ENCODE measurements at places on chromosomes 12 and 14.

DNA sequence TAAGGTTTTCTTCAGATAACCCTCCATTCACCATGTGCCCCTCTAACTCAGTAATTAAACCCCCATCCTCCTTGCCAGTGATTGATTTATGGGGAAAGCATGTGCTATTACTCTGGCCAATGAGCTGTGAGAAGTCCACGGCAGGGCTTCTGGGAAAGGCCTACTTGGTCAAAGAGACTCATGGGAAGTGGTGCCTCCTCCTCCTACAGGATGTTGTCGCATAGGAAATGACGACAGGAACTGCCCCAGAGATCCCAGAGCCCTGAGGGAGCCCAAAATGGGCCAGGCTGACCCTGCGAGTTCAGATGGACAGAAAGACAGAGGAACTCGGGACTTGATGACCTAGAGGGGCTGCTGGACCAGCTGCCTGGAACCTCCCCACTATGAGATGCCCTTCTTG, 938.1 kb upstream of the TMEM132C start:
- DNase-seq, result no peak

DNA sequence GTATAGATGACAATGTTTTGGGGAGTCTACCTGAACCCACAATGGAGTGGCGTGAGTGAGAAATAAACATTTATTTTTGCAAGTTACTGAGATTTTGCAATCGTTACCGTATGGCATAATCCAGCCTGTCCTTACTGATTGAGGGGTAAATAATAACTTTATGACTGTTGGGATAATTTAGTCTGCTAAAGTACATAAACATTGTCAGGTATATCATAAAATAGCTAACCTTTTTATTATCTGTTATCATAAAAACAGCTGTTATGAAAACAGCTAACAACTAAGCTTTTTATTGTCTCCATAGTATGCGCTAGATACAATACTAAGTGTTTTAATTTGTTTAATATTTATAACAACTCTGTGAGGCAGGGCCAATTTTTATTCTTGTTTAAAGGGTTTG, 10.3 kb downstream of the ACSS3 start:
- no peak for DNase-seq

GRCh38 chr14:67474366-67474765, 14.2 kb downstream of the TMEM229B start:
- no peak for DNase-seq

- no peak for DNase-seq
Measured at GRCh38 chr12:78146365-78146772, 315.7 kb downstream of the NAV3 start.

- DNase-seq, result no peak
Measured at GRCh38 chr12:102043928-102044327, 17.9 kb downstream of the WASHC3 start.

DNA sequence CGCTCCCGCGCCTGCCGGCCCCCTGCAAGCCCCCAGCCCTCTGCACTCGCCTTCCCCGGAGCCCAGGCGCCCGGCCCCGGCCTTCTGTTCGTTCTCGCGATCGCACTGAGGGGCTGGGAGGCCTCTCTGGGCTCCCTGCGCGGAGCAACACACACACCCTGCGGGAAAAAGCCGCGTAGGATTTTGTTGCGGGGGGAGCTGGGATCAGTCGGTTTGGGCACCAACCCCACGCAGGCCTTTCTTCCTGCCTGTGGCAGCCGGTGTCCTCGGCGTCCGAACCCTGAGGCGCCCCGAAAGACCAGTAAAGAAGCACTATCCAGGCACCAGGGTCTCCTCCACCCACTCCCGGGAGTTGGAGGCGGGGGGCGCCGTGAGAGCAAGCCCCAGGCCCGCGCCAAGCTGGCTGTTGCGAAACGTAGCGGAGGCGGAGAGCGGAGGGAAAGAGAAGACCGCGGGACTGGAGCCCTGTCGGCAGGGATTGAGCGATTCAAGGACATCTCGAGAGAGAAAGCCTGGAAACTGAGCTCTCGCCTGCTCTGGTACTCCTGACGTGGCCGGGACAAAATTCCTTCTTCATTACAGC, 1.9 kb upstream of the HOXC5 start:
- DNase-seq, result no peak

GRCh38 chr12:64007853-64008252, 163.4 kb downstream of the SRGAP1 start:
- DNase-seq, result no peak

DNA sequence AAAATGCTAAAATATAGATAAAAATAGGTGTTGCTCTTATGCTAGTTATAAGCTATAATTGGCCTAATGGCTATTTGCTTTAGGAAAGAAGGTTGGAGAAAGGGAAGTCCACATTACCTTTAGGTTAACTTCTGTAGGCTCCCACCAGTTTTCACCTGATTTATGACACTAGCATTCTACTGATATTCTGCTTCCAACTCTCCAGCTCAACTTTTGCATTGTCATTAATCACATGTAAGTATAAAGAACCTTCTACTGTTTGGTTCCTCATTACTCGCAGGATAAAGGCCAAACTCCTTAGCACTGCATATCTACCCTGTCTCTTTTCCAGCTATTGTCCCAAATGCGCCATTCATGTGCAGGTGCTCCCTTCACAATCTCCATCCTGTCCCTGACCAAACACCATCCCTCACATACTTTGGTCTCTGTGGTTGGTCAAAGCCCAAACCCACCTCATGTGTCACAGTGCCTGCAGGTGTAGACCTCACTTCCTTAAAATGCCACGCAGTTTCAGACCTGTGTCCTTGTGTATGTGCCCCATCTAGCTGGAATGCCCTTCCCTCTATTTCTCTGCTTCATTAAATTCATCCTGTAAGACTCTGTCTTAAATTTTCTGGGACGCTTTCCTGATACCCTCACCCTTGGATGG, 3.3 kb downstream of the DDHD1 start:
- DNase-seq, result no peak

DNA sequence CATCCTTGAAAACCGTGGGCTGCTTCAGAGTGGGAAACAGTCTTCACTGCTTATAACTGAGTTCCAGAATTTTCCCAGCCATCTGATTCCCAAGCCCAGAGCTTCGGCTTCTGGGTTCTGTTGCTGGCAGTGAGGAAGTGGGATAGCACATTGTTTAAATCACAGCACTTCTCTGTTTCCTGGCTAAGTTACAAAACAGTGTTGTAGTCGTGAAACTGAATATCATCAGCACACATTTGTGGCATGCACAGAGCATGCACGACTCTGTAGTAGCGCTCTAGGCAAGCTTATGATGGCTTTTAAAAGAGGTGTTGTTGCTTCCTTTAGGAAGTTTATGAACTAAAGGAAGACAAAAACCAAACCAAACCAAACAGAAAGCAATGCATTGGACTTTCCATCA, 1005.5 kb downstream of the NRXN3 start:
- no peak for DNase-seq

GRCh38 chr14:46054526-46054925, 597.1 kb downstream of the RPL10L start:
- no peak for DNase-seq

GRCh38 chr14:69606258-69607184, 4.9 kb upstream of the SUSD6 start:
- no peak for DNase-seq

- no peak for DNase-seq
Measured at GRCh38 chr12:89706986-89707702, 1.5 kb downstream of the ATP2B1 start.

DNA sequence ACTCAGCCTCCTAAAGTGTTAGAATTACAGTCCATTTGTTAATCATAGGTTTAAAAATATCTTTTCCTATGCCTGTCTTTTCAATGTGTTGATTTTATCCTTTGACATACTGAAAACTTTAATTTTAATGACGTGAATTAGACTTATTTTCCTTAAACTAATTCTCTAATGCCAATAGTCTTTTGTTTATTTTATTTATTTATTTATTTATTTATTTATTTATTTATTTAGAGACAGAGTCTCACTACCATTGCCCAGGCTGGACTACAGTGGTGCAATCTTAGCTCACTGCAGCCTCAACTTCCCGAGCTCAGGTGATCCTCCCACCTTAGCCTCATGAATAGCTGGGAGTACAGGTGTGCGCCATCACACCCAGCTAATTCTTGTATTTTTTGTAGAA, 694.5 kb downstream of the TRHDE start:
- no peak for DNase-seq

Data from effector memory CD4-positive, alpha-beta T cell (primary cell).